ENCODE measurements at places on chromosomes 12 and 14. TPM values are rescaled to one million over a fixed set of nuclear protein-coding genes. Genes with fewer than 3 reads are reported as not detected.

Gene PYGL
- total RNA-seq = 42.6 TPM

Gene OTX2
- not detected for total RNA-seq

Gene PTCSC3
- not detected for total RNA-seq

Gene ENDOU
- total RNA-seq = not detected

Gene LHX5
- not detected for total RNA-seq
